Urinary bladder (tissue), 4 donors: ENCODE measurements at places on chromosomes 1 and 21. TPM values are rescaled to one million over a fixed set of nuclear protein-coding genes. Genes with fewer than 3 reads are reported as not detected.

Gene RPL5
- total RNA-seq: 1,628 TPM

GRCh38 chr1:231985296-231986023 lies 358.9 kb downstream of the DISC1 start:
- DNase-seq: no peak

Gene ZNF648
- 0.11 TPM for total RNA-seq

Gene AZIN2
- total RNA-seq: 9.6 TPM

DNA sequence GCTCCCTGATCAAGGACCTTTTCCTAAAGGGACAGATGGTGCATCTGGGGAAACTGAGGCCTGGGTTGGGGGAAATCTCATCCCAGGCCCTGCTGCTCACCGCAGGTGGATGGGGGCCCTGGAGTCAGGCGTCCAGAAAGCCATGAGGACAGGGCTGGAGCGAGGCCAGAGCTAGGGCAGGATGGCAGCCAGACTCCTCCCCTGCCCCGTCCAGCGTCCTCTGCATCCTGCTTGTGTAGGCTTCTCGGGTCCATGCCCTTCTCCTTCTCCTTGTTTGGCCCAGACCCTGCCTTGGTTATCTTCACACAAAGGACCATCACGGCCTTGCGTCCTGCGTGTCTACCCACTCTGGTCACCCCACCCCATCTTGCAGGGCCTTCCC lies 43.0 kb downstream of the TRIM11 start:
- DNase-seq: no peak

DNA sequence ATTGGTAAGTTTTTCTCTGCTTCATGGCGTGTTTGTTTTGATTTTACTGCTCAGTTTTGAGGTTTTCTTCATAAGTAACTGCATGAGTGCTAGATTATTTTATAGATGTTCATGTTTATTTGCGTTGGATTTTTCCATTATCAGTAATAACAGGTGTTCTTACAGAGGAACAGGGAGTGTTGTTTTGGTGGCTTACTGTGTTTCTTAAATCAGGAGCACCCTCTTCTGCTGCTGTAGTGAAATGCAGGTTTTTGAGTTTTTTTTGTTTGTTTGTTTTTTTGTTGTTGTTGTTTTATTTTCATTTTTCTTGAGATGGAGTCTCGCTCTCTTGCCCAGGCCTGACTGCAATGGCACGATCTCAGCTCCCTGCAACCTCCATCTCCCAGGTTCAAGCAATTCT lies 32.6 kb downstream of the CTBS start:
- no peak for DNase-seq

Gene RAP1GAP
- total RNA-seq: 4.0 TPM

- no peak for DNase-seq
Measured at GRCh38 chr1:58979086-58979485, 195.2 kb upstream of the JUN start.

GRCh38 chr1:86925742-86926141 lies 11.3 kb downstream of the HS2ST1 start:
- no peak for DNase-seq
